ENCODE measurements at places on chromosomes 3 and 15.
A peak's percentile ranks its signal among the peaks of the same experiment; 100 is the strongest.

- no peak for DNase-seq
These were observed 36.3 kb upstream of the MASP1 start for GRCh38 chr3:187327845-187328244.

DNA sequence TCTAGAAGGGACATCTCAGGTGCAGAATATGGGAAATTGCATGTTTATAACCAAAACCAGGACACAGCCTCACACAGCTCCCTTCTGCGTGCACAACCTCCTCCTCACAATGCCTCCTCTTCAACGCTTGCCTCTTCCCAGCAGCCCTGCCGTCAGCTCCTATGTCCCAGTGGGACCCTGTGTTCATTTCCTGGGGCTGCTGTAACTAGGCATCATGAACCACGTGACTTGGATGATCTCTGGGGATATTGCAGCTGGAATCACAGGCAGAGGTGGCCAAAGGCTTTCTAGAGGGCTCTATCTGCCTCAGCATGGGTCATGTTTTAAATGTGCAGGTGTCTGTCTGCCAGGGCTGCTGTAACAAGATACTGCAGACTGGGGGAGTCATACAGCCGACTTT, 375.3 kb downstream of the OCA2 start:
- DNase-seq, result no peak

- no peak for DNase-seq
These were observed 340.8 kb upstream of the DCBLD2 start for GRCh38 chr3:99242271-99242670.

DNA sequence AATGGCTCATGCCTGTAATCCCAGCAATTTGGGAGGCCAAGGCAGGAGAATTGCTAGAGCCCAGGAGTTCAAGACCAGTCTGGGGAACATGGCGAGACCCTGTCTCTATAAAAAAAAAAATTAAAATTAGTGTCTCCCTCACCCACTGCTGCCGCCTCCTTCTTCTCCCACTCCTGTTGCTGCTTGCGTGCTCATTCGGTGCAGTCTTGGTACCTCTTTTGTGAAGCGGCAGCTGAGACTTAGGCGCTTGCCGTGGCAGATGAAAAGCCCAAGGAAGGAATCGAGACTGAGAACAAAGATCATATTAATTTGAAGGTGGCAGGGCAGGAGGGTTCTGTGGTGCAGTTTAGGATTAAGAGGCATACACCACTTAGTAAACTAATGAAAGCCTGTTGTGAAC, 20.0 kb downstream of the GLB1 start:
- DNase-seq, result no peak

DNA sequence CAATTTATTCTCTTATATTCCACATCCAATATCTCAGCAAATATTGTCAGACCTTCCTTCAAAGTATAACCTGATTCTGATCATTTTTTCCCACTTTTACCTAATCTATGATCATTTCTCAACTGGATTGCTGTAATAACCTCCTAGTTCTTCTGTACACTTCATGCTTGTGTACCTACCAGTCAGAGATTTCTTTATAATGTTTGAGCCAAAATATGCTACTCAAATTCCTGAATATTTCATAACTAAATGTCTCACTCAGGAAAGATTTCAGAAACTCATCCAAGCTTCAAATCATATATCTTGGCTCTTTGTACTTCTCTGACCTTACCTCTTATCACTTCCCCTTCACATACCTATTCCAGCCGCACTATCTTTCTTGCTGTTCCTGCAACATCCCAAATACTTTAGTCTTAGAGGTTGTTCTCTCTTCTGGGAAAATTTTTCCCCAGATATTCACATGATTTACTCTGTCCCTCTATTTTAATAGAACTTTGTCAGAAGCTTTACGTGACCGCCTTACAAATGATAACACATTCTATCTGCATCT, 20.0 kb downstream of the BCHE start:
- no peak for DNase-seq

- no peak for DNase-seq
These were observed 19.5 kb upstream of the MUC20 start for GRCh38 chr3:195701042-195701915.

GRCh38 chr3:50235716-50236483, at the start of gene GNAI2:
Gene GNAI2, plus strand, starts transcription at chr3:50236204. Its CDS starts 132 bp downstream, at chr3:50236336.
- DNase-seq, result peak; percentile 97

GRCh38 chr15:81060470-81060869, 59.7 kb downstream of the TLNRD1 start:
- no peak for DNase-seq

DNA sequence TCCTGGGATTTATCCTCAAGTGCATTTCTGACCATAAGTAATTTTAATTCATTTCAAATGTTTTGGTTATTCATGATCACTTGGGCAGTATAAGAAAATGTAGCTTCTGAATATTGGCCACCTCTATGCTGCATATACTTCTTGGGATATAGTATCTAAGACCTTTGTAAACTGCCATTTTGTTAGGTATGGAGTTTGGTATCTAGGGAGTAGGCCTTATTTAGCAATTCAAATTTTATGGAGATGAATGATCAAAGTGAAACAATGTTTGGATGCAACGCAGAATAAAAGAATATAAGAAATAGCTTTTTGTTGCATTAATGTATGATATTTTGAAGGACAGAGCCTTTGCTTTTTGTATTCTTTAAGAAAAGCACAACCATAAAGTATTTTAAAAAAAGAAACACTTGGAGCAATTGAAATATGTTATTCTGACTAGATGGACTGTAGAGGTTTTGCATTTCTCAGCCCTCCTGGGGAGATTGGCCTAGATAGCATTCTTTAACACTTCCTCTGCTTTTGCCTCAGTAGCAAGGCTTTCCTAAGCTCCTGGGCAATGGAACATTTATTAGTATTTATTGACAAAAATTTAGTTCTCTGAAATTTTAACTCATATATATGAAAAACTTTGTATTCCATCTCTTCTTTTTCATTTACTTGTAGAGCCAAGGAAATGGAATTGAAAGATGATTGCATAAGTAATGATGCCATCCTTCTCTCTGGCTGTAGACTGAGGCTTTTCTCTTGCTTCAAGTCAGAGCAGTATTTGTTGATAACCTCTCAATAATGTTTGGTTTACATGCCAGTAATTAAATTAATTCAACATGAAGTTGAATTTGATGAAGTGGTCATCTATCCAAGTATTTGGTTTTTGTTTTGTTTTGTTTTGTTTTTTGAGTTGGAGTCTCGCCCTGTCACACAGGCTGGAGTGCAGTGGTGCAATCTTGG, 61.8 kb upstream of the UTS2B start:
- no peak for DNase-seq

- DNase-seq, result no peak
These were observed 25.9 kb downstream of the PLD1 start for GRCh38 chr3:171784387-171784786.

DNA sequence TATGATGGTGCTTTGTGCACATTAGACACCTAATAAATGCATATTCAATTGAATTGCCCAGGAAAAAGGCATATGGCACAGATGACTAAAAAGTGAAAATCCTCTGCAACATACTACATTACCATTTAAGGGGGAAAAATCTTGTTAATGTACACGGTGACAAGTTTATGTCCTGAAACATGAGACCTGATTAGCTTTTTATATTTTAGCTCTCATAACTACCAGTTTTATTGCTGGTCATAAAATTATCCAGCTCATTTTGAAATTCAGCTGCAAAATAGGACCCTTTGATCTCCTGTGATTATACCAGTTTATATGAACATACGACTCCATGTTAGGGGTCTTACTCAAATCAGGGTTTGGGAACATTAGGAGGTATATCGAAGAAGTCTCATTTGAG, 684.6 kb upstream of the CCDC54 start:
- DNase-seq, result no peak

GRCh38 chr3:51929420-51930003, 12.2 kb downstream of the RRP9 start:
- DNase-seq, result no peak

DNA sequence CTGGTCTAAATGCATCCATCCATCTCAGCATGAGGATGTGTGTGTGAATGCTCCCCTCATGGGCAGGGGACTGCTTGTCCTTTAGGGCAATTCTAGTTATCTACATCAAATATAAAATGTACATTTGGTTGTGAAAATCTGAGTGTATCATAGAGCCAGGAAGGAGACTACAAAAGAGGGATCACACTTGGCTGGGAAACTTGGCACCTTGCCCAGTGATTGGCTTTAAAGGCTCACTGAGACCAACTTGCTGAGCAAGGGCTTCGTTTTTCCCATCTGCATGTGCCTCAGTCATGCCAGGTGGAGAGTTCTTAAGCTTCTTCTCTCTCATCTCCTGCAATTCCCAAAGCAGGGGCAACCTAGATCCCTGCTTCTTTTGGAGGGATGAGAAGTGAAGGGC, 5.2 kb downstream of the CAPN3 start:
- no peak for DNase-seq

- DNase-seq, result no peak
These were observed 95.9 kb downstream of the FRMD4B start for GRCh38 chr3:69290006-69290405.

- no peak for DNase-seq
These were observed 34.3 kb upstream of the NEO1 start for GRCh38 chr15:73017987-73018386.

- DNase-seq, result no peak
These were observed 38.1 kb downstream of the SI start for GRCh38 chr3:165040186-165040585.

GRCh38 chr15:53586799-53587198, 172.7 kb downstream of the WDR72 start:
- no peak for DNase-seq

- DNase-seq, result no peak
These were observed 18.7 kb upstream of the TRMT10C start for GRCh38 chr3:101542957-101543356.

DNA sequence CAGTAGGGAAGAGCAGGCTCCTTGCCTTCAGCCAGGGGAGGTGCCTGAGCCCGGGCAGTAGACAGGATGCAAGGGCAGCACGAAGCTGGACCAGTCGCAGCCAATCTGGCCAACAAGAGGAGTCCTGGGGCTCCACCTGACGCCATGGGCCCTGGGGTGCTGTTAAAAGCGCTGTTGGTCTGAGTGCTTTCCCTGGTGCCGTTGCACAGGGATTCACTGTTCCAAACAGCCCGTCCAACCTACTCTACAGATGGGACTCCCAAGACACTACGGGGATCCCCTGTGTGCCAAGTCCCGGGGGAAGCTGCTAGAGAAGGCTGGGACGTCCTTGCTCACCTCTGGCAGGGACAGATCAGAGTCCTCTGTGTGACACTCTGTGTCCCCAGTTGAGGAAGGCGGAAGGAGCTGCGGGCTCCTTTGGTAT, 632 bp downstream of the CTSH start:
- DNase-seq, result no peak

DNA sequence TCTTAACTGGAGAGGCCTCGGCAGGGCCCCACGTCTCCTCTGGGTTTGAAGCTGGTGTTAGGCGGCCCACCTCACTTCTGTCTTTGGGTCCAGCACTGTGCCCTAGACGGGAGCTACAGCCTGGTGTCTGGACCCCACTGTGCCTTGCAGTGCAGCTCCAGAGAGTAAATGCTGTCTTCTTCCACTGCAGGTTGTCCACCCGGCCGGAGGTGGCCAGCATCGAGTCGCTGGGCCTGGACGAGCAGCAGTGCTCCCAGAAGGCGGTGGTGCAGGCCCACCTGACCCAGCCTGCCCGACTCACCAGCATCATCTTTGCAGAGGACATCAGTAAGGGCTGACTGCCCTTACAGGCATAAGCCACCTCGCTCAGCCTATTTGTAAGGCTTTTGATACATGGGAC, 53.1 kb upstream of the TAMM41 start:
- DNase-seq, result no peak

GRCh38 chr3:38986901-38987300, 64.8 kb downstream of the SCN11A start:
- no peak for DNase-seq

GRCh38 chr15:101386006-101386405, 91.0 kb upstream of the SNRPA1 start:
- DNase-seq, result no peak

- no peak for DNase-seq
These were observed 25.8 kb upstream of the GOLGA6C start for GRCh38 chr15:75232252-75232813.

DNA sequence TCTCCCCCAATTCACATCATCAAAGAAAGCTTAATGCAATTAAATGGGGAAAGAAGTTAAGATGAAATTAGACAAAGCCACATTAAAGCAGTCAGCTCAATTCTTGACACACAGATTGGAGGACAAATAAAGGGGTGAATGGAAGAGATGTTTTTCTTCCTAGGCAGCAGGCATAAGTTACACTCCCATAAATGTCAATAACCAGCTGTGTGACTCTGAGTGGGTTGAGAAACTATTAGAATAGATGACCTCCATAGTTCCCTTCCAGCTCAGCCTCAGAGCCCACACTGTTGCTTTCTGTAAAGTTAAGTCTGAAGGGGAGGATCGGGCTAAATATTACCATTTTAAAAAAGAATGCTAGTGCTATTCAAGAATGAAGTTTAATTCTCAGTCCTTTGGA, 71.0 kb downstream of the THBS1 start:
- no peak for DNase-seq

- no peak for DNase-seq
These were observed 93.1 kb upstream of the ZBED2 start for GRCh38 chr3:111688190-111688800.

DNA sequence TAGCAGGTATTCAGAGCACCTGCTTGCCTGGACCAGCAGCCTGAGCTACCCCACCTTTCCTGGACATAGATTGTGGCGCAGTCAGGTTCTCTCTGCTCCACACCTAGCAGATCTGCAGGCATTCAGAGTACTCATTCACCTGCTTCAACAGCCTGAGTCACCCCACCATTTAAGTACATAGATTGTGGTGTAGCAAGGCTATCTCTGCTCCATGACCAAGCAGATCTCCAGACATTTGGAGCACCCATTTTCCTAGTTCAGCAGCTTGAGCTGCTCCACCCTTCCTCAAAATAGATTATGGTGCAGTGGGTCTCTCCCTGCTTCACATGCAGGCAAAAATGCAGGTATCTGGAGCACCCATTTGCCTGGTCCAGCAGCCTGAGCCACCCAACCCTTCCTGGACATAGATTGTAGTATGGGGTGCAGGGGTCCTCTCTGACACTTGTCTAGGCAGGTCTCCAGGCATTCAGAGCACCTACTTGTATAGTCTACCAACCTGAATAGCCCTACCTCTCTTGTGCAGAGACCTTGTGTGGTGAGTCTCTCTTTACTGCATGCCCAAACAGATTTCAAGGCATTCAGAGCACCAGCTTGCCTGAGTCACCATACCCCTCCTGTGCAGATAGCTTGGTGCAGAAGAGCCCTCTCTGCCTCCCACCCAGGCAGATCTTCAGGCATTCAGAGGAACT, 466.0 kb upstream of the THBS1 start:
- no peak for DNase-seq

GRCh38 chr3:164351131-164351530, 727.2 kb downstream of the SI start:
- no peak for DNase-seq

DNA sequence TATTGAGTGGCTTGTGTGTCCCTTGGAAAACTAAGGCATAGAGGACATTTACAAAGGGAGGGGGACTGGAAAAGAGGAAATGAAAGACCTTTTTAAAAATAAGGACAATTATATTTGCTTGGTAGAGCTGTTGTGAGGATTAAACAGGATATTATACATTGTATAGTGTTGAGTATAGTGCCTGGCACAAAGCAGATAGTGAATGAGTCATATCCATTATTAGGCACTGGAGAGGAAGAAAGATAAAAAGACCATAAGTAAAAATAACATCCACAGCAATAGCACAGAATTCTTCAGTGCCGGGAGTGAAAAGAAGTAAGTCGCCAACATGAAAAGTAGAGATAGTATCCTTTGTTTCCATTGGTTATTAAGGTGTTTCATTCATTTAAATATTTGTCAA, 623.3 kb downstream of the PDCD6IP start:
- no peak for DNase-seq
